Activated naive CD4-positive, alpha-beta T cell treated with Interleukin-2 at 50 U/mL for 16 hours (primary cell): ENCODE measurements at places on chromosomes 13 and 19.

DNA sequence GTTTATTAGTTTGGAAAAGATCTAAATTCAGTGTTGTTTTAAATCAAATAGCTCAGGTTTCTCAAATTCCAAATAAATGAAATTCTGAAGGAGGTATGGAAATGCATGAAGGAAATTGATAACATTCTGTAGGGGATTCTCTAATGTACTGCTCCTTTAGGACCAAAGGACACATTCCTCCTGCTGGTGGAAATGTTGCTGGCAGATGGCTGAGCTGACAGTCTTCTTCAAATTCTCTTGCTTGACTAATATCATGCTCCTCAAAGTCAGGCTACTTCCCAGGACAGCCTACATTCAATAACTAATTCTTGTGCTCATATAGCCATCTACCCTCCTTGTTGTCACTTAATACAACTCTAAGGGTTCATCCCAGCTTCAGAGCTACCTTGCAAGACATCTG lies 1118.5 kb downstream of the PCDH9 start:
- no peak for DNase-seq

GRCh38 chr13:105232439-105232838 lies 1303.0 kb downstream of the EFNB2 start:
- no peak for DNase-seq

DNA sequence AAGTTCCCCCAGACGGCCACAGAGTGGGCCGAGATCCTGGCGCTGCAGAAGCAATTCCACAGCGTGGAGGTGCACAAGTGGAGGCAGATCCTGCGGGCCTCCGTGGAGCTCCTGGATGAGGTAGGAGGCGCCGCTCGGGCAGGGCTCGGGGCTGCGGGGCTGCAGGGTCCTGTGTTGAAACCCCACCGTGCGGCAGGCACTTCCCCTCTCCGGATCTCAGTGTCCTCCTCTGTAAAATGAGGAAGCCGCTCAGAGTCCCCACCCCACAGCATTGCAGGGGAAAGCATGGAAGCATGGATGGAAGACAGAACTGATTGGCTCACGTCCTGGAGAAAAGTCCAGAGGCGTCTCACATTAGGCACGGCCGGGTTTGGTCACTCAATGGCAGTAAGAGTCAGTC lies 6.8 kb upstream of the SCN1B start:
- DNase-seq, result no peak

GRCh38 chr13:66805657-66806056 lies 424.5 kb downstream of the PCDH9 start:
- no peak for DNase-seq

DNA sequence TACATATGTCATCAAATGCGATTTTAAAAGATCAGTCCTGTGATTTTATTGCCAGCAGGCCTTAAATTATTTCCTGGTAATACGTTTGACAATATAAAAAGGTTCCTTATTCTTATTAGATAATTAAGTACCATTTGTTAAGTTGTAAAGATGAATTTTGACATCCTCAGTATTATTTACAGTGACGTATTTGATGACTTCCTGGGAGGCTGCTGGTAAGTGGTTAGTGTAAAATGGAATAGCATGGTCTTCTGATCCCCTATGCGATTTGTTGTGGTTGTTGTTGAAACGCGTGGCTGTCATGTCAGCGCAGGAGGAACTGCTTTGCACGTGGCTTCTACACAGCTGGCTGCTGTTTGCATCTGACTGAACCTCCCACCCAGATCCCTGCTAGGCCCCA lies 99.7 kb downstream of the DCLK1 start:
- DNase-seq, result no peak

DNA sequence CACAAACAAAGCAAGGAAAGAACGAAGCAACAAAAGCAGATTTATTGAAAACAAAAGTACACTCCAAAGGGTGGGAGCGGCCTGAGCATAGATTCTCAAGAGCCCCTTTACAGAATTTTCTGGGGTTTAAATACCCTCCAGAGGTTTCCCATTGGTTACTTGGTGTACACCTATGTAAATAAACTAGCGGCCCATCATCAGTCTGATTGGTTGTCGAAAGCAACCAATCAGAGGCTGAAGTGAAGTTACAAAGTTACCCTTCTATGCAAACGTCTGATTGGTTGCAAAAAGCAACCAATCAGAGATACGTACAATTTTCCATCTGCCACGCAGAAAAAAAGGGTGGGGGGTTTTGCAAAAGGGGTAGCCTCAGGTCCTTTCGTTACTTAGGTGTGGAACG lies 96.3 kb upstream of the UBAC2 start:
- no peak for DNase-seq

- DNase-seq, result no peak
Measured at GRCh38 chr13:42277618-42278276, 5.8 kb downstream of the AKAP11 start.

GRCh38 chr13:105816994-105817393 lies 718.5 kb downstream of the EFNB2 start:
- DNase-seq, result no peak
